AG10803 (cell line): ENCODE measurements at places on chromosomes 6 and 20.

DNA sequence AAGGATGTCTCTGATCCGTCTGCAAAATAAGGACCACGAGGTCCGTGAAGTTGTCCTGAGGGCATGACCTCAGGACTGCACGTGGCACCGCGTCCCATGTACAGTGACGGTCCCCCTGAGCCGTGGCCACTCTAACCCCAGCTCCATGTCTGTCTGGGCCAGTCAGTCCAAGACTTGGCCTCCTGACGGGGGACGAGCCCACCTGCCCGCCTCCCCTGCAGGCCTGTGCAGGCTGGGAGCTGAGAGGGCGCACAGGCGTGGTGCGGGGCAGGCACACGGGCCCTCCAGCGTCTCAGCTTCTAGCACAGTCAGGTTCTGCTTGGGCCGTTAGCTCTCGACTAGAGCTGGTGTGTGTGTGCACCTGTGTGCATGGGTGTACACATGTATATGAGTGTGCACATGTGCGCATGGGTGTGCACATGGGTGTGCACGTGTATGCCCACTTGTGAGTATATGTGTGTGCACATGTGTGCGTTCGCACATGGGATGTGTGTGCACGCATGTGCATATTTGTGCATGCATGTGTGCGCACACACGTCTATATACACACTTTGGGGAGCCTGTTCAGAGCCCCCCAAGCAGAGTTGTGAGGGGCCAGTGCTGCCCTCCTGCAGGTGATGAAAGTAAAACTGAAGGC lies 307.0 kb downstream of the TAF4 start:
- no peak for DNase-seq

DNA sequence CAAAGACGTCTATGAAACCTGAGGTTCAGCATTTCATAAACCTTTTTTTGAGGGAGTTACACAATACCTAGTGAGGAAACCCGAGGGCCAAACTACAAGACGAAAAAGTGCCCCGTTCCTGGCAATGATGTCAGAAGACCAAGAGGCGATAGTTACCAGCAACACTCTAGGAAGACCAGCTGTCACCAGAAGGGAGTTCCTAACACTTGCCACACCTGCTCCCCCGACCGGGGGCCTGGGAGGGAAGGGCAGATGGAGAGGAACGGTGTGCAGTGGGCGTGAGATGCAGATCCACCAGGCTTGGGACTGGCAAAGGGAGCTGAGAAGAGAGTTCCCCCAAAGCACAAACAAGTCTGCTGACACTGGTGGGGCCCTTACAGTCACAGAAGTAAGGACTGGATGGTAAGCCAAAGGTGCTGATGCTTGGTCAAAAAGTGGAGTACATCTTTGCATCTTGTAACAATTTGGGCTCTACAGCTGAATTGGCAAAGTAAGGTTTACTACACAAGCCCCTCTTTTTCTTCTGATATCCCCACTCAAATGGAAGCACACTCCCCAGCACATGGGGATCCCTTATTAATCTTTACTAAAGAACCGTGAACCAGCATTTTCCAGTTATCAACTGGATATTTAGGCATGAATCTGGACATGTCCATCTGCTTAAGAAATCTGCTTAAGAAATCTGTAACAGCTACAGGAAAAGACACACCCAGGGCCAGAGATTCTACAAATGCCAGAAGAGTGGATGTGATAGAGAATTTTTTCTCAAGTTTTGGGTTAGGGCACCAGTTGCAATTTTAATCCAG lies 38.5 kb downstream of the PANK2 start:
- peak; percentile 62 for DNase-seq

DNA sequence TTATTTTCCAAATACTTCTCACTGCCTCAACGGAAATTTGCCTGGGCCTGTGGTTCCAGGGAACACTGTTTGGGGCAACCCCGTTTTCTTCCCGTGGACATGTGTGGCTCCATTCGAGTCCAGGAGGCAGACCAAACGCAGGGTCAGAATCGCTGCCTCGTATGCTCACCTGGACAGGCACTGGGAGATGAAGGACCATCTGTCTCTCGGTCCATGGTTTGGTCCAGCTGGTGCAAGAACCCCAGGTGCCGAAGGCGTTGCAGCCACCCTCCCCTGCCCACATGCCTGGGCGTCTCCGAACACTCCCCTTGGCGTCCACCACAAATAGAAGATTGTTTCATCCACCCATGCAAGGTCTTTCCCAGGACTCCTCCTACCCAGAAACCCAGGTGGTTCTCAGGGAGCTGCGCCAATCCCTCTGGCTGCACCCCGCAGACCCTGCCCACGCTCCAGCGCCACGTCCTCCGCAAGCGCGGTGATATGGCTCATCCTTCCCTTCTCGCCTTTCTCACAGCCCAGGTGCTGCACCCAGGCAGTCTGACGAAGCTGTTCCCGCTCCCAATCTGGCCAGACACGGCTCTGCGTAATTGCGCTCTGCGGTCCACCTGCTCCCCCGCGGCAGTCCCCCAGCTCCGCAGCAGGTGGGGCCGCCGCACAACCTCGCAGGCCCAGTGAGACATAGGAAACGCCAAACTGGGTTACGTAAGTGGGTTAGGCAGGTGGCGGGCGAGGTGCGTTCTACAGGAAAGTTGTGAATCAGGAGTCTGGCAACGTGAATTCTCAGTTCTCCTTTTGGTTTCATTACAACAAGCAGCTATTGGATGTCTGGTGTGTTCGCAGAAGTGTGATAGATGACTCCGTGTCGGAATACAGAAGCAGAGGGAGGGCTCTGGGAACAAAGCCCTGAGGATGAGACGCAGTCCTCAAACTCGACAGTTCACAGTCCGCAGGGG lies 146.2 kb upstream of the ECI2 start:
- no peak for DNase-seq

- no peak for DNase-seq
These were observed 1.1 kb downstream of the PPP1R18 start for GRCh38 chr6:30685157-30686008.

- no peak for DNase-seq
These were observed 181.0 kb upstream of the MYLIP start for GRCh38 chr6:15947923-15948322.

DNA sequence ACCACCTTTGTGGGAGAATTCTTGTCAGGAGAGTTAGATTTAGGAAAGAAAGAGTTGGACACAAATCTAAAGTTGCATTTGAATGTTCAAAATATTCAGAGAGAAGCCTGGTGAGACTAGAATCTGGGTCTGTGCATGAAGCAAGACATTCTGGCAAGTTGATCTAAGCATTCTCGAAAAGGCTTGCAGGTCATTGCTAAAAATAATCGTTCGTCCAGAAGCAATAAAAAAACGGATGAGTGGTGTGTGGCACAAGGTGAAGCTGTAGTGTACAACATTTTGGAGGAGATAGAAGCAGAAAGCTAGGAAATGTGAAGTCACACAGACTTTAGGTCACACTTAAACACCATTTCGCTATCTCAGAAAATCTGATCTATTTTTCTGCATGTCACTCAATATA lies 114.9 kb upstream of the IFNGR1 start:
- no peak for DNase-seq

GRCh38 chr6:128208078-128208477 lies 307.2 kb upstream of the THEMIS start:
- DNase-seq: peak; percentile 19

DNA sequence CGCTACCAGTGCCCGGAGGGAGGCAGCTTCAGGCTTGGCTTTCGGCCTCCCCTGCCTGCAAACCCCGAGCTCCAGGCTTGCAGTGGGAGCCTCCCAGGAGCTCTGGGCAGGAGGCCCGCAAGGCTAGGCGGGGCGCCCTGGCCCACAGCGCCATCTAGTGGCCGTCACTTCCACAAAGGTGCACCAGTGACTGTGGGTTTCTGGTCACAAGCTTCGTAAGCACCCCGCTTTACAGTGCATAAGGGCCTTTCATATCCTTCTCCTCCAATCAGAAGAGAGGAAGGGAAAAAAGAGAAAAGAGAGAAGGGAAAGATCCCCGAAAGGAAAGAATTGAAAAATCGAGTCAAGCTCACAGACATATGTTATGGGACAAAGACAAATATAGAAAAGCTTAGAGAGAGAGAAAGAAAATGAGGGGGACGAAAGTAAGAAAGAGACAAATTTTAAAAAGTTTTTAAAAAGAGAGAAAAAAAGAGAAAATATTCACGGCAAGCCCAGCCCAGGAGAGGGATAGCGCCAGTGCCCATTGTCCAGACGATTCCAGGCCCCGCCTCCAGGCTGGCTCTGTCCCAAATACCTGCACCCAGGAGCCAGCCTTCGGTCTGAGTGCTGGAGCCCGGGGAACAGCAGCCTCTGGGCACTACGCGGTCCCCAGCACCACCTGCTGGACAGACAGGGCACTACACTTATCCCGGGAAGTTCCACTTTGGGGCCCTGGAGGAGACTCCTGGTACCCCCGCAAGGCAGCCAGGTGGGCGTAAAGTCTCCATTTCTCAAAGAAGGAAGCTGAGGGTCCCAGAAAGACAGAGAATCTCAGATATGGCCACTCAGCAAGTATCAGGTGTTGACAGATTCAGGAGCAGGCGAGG lies 207.1 kb downstream of the PREX1 start:
- DNase-seq: peak; percentile 69

GRCh38 chr20:51204794-51205193 lies 181.9 kb upstream of the KCNG1 start:
- DNase-seq: no peak

DNA sequence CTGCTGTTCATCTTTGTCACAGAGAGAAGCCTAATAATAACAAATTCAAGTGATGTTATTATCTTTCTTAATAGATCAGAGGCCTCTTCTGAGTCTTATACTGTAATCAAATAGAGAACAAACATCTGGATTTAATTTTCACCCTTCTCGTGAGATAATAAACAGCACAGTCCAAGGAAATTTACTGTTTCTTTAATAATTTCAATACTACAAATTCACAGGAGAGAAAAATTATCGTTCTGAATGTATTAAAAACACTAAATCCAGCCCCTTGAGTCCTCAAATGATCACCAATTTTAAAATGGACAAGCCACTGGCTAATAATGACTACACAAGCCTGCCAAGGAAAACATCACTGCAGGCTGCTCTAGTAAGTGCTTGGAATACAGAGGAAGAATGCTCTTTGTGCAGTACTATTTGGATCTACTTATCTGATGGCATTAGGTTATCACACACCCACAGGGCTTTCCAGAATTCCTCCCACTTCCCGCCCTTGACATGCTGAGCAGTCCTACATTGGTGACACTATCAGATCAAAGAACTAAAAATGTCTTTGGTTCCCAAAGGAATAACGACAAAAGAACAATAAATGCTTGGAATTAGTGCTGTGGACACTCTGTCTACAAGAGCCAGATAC lies 38.1 kb downstream of the SYNE1 start:
- DNase-seq: peak; percentile 35

DNA sequence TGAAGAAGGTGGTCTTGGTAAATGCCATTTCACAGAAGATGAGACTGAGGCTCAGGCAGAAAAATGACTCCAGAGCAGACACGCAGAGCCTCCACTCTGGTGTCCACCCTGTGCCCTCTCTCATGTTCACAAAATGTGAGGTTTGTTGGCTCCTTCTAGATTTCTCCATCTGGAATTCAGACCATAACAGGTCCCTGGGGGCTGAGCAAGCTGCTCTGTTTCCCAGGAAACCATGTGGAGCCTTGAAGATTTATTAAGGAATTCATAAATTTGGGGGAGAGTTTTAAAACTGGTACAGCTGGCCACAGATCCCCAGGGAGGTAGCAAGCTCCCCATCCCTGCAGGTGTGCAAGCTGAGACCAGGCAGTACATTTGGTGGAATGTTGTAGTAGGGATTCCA lies 38.8 kb upstream of the SIRPA start:
- peak; percentile 92 for DNase-seq

DNA sequence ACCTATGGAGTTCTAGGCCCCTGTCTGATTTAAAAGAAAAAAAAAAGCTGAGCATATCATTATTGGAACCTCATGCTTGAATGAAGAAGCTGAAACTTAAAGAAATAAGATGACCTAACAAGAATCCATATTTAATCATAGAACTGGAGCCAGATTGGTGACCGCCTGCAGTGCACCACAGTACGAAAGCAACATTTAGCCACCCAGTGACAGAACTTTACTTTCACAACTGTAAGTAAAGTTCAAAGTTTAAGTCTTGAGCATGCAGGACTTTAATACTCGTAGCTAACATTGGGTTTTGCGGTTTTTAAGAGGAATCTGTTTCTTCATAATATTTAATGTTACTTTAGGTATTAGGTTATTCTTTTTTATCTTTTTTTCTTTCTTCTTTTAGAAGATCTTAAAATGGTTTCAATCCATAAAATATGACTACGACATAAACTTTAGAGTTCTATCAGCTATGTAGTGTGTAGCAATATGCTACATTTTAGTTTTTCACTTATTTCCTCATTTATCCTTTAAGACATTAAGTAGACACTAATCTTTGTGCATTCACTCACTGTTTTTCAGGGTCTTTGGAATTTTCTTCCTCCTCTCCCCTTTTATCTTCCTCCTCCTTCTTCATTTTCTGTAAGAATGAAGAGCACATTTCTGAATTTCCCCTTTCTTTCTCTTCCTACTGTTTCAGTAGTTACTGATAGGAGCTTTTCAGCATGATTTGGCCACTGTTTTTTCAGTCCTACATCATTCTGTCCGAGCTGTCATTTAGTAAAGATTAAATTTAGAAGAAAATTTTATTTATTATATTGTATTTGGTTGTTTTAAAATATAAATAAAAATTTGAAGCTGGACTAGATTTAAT lies 514.1 kb downstream of the GRIK2 start:
- no peak for DNase-seq

DNA sequence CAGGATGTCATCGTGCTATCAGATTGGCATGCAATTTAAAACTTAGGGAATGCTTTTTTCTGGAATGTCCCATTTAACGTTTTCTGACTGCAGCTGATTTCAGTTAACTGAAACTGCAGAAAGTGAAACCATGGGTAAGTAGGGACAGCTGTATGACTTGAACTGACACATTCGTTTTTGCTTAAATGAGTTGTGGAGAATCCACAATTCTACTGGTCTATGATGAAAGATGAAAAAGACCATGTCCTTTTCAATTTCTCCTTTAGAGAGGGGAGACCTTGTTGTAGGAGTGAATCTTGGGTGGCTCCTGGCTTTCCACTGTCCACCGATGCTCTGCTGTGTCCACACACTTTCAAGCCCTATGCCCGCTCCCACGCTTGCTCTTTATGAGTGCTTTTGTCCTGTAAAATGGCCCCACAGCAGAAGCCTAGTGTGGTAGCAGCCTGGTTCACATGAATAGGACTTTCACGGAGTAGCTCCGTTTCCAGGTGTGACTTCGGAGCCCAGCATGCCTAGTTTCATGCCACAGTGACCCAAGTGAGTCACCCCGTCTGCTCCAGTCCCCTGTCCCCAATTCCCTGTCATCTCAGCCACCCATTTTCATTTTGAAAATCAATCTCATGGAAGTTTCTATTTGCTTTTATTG lies 21.9 kb downstream of the DYNLT1 start:
- DNase-seq: no peak

DNA sequence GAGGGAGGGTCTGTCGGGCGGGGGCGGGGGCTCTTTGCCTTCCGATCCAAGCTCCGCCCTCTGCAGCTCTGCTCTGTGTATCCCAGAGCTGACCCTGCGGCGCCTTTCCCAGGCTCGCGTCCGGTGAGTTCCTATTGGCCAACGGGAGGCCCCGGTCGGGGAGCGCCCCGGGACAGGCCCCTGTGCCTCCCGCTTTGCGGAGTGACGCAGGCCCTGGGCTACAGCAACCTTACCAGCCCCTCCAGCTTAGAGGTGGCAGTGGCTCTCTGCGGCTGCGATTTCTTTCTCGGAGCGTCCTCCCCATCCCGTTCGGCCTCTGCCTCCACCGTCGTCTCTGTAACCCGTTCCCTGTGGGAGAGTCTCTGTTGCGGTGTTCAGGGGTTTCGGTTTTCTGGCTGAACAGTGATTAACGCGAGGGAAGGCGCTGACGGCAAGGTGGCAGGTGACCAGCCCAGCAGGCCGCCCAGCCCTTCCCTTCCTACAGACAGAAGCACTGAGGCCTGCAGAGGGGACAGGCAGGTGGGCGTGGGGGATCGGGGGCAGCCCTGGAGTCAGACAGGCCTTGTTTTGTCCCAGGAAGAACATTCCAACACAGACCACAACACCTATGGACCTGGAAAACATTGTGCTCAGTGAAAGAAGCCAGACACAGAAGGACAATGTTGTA lies 18.1 kb upstream of the CEBPB start:
- DNase-seq: peak; percentile 69
